Fibroblast of skin of right biceps (primary cell): ENCODE measurements at places on chromosomes 3 and 15.

DNA sequence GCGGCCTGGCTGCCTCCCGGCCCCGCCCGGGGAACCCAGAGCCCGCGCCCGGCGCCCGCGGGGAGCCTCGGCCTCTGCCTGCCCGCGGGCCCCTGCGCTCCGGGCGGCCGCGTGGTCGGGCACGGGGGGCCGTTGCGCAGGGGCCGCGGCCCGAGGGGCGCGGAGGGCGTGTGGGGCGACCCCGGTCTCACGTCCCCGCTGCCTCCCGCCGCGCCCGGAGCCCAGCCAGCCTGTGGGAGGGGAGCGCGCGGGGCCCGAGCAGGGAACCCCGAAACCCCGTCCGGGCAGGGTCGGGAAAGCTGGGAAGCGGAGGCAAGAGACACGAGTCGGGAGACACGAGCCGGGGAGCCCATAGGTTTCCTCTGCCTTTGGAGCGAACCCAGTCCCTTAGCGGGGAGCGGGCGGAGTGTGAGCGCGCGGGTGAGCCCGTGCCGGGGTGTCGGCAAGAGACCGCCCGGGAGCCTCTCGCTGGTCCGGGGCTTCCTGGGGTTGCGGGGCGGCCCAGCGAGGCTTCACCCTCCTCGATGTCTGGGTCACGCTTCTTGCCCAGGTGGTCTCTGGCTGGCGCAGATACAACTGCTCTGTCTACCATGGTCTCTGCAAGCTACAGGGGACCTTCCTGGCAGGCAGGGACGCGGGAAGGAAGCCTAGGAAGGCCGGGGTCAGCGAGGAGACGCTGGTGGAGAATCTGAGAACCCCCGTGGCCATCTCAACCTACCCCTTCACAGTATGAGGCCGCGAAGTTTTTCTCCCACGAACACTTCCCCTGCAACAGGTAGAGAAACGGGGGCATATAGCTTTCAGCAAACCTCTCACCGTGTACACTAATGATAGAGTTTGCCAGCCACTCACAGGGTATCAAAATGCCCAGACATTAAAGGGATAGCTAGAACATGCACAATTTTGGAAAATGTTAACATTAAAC lies 586 bp downstream of the LRRK1 start:
- peak; percentile 44 for DNase-seq

DNA sequence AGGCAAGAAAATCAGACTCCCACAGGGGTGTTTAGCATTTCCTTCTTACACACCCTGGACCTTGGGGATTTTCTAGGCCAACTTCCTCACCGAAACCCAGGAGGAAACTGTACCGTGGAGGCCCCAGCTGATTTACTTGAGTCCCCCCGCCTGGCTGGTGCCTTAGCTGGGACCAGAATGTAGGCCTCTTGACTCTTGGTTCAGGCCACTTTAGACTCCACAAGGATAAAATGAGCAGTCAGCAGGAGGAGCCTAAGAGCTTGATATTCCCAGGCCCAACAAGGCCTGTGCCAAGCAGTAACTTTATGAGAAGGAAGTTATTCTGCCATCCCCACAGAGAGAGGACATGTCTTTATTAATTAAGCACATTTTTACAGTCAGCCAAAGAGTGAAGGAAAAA lies 4.6 kb upstream of the APBA2 start:
- peak; percentile 4 for DNase-seq

DNA sequence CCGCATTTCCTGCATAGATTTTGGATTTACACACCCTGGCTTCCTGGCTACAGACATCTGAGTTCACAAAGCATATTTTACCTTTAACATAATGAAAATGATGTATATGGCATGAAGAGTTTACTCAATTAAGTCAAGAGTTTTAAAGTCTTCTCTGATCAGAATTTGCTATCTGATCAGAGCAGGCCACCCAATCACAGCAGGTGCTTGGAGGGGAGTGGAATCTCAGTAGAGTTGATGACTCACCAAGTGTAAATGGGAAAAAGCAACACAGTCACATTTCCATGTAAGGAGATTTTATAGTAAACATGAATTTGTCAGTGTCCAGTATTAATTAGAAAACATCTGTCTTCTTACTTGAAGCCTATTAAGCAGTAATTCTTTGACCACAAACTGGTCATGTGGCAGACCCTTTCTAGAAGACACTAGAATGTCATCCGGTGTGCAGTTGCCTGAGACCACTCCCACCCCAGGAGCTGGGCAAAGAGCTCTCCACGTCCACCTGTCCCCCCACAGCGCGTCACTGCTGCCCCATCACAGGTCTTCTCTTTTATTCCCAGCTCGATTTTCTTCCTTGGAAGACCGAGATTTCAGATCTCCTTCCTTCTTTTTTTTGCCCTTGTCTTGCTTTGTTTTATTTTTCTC lies 10.8 kb downstream of the MESD start:
- peak; percentile 52 for DNase-seq

DNA sequence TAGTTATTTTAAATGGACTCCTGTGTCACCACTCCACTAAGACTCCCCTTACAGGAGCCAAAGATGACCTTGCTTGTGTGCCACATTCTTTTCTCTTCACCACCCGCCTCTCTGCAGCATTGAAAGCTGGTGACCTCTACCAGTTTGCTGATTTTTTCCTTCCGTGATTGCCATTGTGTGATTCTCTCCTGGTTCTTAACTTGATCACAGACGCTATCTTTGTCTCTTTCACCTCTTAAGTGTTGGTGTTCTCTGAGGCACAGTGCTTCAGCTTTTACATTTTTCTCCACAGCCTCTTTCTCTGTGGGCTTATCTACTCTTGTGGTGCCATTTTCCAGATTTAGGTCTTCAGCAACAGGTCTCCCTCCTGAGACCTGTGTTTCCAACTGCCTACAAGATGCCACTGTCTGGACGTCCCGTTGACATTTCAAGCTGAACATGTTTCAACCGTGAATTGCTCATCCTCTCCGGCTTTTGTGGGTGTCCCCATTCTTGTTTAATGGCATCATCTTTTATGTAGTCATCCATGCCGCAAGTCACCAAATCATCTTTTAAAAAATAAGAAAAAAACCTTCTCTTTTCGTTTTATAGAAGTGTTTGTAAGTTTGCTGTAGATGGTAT lies 26.5 kb downstream of the IQGAP1 start:
- DNase-seq = peak; percentile 93

DNA sequence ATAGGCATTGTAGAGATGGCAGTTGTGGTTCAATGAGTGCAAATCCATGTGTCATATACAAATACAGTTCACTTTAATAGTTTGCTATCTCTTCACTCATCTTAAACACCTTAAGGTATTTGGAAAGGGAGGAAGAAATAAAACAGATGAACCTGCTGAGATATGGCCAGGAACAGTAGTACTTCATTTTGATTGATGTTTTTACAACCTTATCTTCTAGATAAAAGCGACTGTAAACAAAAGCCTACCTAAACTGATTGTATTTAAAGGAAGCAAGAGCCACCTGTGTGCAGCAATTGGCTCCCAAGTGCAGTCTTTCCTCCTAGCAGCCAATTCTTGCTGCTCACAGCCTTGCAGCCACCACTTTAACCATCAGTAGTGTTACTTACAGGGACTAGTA lies 217.7 kb downstream of the CDIN1 start:
- DNase-seq = no peak
